Common myeloid progenitor, CD34-positive (primary cell): ENCODE measurements at places on chromosomes 2 and 18.
A peak's percentile ranks its signal among the peaks of the same experiment; 100 is the strongest.

DNA sequence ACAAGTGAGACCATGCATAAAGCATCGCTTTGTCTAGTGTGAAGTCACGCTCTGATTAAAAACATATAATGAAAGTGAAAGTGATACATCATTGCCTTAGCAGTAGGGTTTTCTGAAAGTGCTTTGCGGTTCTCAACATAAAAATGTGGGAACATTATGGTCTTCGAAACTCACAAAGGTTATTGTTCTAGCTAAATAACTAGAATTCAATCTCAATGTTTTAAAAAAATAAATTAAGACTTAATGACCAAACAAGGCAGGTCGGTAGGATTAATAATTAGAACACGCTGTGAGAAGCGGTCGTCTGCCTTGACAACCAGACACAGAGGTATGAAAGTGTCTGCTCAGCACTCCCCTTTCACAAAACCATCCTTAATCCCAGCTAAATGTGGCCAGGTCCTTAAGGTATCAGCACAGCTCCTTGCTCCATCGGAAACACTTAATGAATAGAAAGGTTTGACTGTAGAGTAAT lies 42.2 kb downstream of the KLHL14 start:
- H3K27me3 ChIP-seq, result no peaks in the 10 kb centered on the region
- H3K27ac ChIP-seq, result no peak overlapping the region
- no peaks in the 10 kb centered on the region for H3K4me1 ChIP-seq

DNA sequence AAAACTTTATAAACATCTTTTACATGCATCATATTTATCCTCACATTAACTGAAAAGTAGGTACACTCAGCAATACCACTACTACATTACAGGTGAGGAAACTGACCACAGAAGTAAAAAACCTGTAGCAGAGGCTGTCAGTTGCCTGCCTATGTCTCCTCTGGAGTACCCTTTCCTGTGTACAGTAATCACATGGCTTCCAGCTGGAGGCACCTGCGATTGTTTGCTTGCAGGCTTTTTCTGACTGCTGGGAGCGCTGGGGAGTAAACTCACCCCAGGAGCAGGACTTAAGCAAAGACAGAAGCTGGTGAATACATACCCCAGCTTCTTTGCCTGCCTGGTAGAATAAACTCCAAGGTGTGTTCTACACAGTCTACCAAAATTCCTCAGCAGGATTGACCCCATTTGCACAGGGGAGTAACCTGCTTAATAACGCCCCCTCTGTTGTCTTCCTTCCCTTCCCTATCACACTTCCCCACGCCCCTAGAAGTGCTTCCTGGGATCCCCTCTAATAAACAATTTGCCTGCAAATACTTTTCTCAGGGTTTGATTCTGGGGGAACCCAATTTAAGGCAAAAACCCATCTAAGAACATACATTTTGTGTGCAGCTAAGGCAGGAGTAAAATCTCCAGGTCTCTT lies 138.9 kb downstream of the PTH2R start:
- H3K27me3 ChIP-seq, result no peaks in the 10 kb centered on the region
- H3K4me1 ChIP-seq, result peaks cover 25% of the 10 kb centered on the region
- H3K4me3 ChIP-seq, result no peak overlapping the region
- DNase-seq, result no peak
- no peaks in the 10 kb centered on the region for H3K36me3 ChIP-seq

DNA sequence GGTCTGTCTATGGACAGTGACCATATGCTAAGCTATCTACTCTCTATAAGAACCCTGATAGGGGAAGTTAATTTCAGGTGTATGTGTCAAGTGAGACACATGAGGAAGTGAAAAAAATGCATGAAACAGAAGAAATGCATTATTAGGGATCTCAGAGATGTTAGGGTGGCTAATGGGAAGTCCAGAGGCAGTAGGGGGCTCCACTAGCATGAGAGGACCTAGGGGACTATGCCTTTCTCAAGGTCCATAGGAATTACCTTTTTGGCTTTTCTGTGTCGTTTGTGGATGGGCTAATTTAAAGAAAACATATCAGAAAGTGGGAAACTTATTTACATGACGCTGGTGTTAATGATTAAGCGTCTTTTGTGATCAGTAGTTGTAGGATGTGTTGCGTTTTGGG lies 1653.2 kb downstream of the DPP10 start:
- no peaks in the 10 kb centered on the region for H3K4me1 ChIP-seq
- H3K4me3 ChIP-seq, result no peak overlapping the region
- H3K27ac ChIP-seq, result no peak overlapping the region
- H3K27me3 ChIP-seq, result no peaks in the 10 kb centered on the region
- H3K36me3 ChIP-seq, result no peaks in the 10 kb centered on the region

GRCh38 chr2:105617631-105618350 lies 126.9 kb upstream of the NCK2 start:
- DNase-seq, result no peak
- no peaks in the 10 kb centered on the region for H3K36me3 ChIP-seq
- H3K27ac ChIP-seq, result no peak overlapping the region

GRCh38 chr2:124975224-124975623 lies 950.1 kb downstream of the CNTNAP5 start:
- H3K4me1 ChIP-seq, result no peaks in the 10 kb centered on the region
- no peak for DNase-seq
- H3K4me3 ChIP-seq, result no peak overlapping the region

- H3K27me3 ChIP-seq, result no peaks in the 10 kb centered on the region
- H3K4me3 ChIP-seq, result no peak overlapping the region
- no peaks in the 10 kb centered on the region for H3K36me3 ChIP-seq
- no peak for DNase-seq
- no peak overlapping the region for H3K27ac ChIP-seq
- no peaks in the 10 kb centered on the region for H3K4me1 ChIP-seq
Observed at GRCh38 chr2:200212862-200213425, 93.5 kb upstream of the SPATS2L start.

DNA sequence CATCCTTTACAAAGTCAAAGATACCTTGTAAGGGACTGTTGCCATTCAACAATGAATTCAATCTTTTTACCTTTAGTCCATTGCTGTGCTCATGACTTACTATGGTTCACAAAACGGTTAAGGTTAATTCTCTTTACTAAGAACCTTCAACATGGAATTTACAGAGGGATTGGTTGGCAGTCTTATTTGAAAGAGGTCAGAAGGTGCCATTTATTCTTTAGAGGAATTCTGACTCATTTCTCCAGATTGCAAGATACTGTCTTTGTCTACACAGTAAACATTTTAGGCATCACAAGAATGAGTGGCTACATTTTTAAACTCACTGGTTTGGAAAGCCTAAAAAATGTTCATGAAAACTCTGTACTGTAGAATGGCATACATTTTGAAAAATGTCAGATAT lies 17.4 kb downstream of the KCNH7 start:
- H3K27ac ChIP-seq, result no peak overlapping the region
- H3K27me3 ChIP-seq, result no peaks in the 10 kb centered on the region
- H3K4me3 ChIP-seq, result no peak overlapping the region

DNA sequence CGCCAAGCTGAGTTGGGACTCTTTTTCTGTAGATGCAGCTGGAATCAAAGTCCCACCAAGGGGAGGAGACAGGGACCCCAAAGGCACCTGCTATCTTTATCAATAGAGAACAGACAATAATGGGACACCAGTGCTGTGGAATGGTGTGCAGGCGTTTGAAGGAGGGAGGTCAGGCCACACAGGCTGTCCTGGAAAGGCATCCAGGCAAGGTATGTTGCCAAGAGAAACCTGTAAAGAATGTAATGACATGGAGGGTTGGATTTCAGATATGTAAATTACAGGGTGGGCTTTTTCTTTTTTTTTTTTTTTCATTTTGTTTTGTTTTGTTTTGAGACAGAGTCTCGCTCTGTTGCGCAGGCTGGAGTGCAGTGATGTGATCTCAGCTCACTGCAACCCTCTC lies 9.7 kb upstream of the NMUR1 start:
- no peaks in the 10 kb centered on the region for H3K36me3 ChIP-seq
- peaks cover 7% of the 10 kb centered on the region for H3K27me3 ChIP-seq
- no peak for DNase-seq
- H3K4me1 ChIP-seq, result peaks cover under 1% of the 10 kb centered on the region
- no peak overlapping the region for H3K27ac ChIP-seq

- no peaks in the 10 kb centered on the region for H3K27me3 ChIP-seq
- H3K36me3 ChIP-seq, result no peaks in the 10 kb centered on the region
- H3K27ac ChIP-seq, result no peak overlapping the region
- H3K4me1 ChIP-seq, result peaks cover 4% of the 10 kb centered on the region
- H3K4me3 ChIP-seq, result no peak overlapping the region
Observed at GRCh38 chr18:63479826-63480225, 3.1 kb downstream of the SERPINB5 start.

GRCh38 chr2:73931531-73932500 lies 5.1 kb downstream of the DGUOK start:
- no peaks in the 10 kb centered on the region for H3K27me3 ChIP-seq
- DNase-seq, result no peak
- H3K4me3 ChIP-seq, result no peak overlapping the region
- peaks cover 10% of the 10 kb centered on the region for H3K36me3 ChIP-seq
- H3K4me1 ChIP-seq, result peaks cover 6% of the 10 kb centered on the region
- no peak overlapping the region for H3K27ac ChIP-seq

GRCh38 chr2:9423100-9423921 lies at the start of the genes CPSF3 and ITGB1BP1:
Gene CPSF3, plus strand, starts transcription at chr2:9423654. Its CDS starts 120 bp downstream, at chr2:9423774.
Gene ITGB1BP1, minus strand, starts transcription at chr2:9423528. Its CDS starts 4,831 bp downstream, at chr2:9418697.
- peak; percentile 98 for DNase-seq
- H3K27me3 ChIP-seq, result no peaks in the 10 kb centered on the region
- peak within 1 kb of the TSS; percentile 94 for H3K27ac ChIP-seq
- peak within 1 kb of the TSS; percentile 91 for H3K4me3 ChIP-seq
- H3K4me1 ChIP-seq, result peaks cover 30% of the 10 kb centered on the region

DNA sequence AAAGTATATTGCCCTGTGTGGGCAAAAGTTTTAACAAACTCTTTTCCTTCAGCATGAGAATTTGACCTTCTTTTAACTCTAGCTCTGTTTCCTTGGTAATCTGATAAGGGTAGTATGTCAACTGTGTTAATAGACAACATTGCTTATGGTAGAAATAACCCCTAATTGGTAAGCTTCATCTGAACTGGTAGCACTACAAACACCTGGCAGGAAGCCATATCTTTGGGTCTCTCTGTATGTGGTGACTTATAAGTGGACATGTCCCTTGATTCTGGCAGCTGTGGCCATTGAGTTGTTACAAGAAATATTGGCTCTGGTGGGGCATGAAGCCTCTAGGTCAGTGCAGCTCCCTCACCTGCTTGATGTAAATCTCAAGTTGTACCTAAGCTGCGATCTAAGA lies 46.9 kb downstream of the MBD5 start:
- no peaks in the 10 kb centered on the region for H3K36me3 ChIP-seq
- H3K4me3 ChIP-seq, result no peak overlapping the region
- DNase-seq, result no peak
- no peaks in the 10 kb centered on the region for H3K4me1 ChIP-seq
